Activated CD4-positive, alpha-beta memory T cell treated with anti-CD3 and anti-CD28 coated beads, Interleukin-2, amount 10 ng/mL, durations not matched to agents 7 days and 5 days (primary cell): ENCODE measurements at places on chromosomes 5 and 9. TPM values are rescaled to one million over a fixed set of nuclear protein-coding genes. Genes with fewer than 3 reads are reported as not detected.

The PRLR gene
- total RNA-seq, result not detected

The CRB2 gene
- not detected for total RNA-seq

The GADD45G gene
- 40.4 TPM for total RNA-seq

The FAM169A gene
- total RNA-seq, result 4.6 TPM

DNA sequence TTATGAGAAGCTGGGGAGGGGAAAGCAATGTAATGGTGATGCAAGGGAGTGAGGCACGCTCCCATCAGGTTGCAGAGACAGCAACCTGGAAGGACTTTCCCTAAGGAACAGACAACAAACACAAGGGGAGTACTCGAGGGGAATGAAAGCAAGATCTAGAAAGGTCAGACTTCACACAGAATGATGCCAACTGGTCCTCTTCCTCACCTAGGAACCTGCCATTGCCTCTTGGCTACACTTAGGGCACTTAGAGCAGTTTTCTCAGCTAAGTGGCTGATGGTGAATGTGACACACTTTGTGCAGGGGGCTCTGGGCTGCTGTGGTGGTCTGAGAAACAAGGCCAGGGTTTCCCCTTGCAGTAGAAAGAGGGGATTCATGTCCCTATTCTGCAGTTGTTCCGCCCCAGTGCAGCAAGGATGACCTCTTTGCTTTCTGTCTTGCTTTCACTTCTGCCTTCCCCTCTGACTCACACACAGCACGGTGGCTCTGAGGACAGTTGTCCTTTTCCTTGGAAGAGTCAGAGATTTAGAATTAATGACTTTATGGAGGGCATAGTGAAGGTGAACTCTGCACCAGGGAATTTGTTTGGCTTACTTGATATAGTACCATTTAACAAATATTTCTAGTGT, 394.0 kb upstream of the KLF4 start:
- no peak overlapping the region for H3K4me3 ChIP-seq
- no peaks in the 10 kb centered on the region for H3K4me1 ChIP-seq
- H3K36me3 ChIP-seq, result no peaks in the 10 kb centered on the region
- no peak for DNase-seq
- no peak overlapping the region for H3K27ac ChIP-seq

GRCh38 chr5:86623785-86624483, 6.2 kb downstream of the COX7C start:
- H3K4me3 ChIP-seq, result no peak overlapping the region
- H3K4me1 ChIP-seq, result peaks cover 13% of the 10 kb centered on the region
- H3K27me3 ChIP-seq, result peaks cover 5% of the 10 kb centered on the region

GRCh38 chr5:71972777-71973473, 134.3 kb upstream of the MAP1B start:
- H3K36me3 ChIP-seq, result no peaks in the 10 kb centered on the region
- H3K27ac ChIP-seq, result no peak overlapping the region
- H3K4me1 ChIP-seq, result no peaks in the 10 kb centered on the region
- peaks cover 9% of the 10 kb centered on the region for H3K27me3 ChIP-seq

- H3K4me1 ChIP-seq, result no peaks in the 10 kb centered on the region
- peaks cover 52% of the 10 kb centered on the region for H3K36me3 ChIP-seq
- H3K4me3 ChIP-seq, result no peak overlapping the region
- no peaks in the 10 kb centered on the region for H3K27me3 ChIP-seq
Observed at GRCh38 chr9:33943389-33943788, 105.3 kb downstream of the UBAP2 start.

GRCh38 chr9:110160123-110160522, 47.8 kb downstream of the C9orf152 start:
- H3K27ac ChIP-seq, result no peak overlapping the region
- peaks cover 77% of the 10 kb centered on the region for H3K36me3 ChIP-seq
- no peak for DNase-seq
- no peak overlapping the region for H3K4me3 ChIP-seq
- H3K27me3 ChIP-seq, result no peaks in the 10 kb centered on the region

DNA sequence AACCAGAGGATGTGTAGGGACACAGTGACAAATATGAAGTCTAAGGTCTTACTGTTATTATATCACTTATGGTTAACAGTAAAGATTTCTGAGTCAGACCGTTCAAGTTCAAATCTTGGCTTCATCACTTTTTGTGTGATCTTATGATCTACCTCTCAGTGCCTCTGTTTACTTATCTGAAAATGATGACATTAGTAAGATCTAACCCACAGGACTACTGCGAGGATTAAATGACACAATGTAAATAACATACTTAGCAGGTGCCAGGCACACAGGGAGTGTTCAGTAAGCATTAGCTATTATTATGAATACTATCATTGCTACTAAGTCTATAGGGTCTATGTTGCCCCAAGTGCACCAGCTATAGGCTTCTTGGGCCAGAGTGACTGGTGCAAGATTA, 2.0 kb downstream of the IRF1 start:
- no peak for DNase-seq
- H3K4me3 ChIP-seq, result peak overlapping the region; percentile 91
- H3K36me3 ChIP-seq, result peaks cover 67% of the 10 kb centered on the region
- peaks cover 69% of the 10 kb centered on the region for H3K4me1 ChIP-seq

- H3K27me3 ChIP-seq, result no peaks in the 10 kb centered on the region
- no peak overlapping the region for H3K4me3 ChIP-seq
- H3K36me3 ChIP-seq, result no peaks in the 10 kb centered on the region
- H3K27ac ChIP-seq, result no peak overlapping the region
Observed at GRCh38 chr9:130856474-130856873, 21.4 kb downstream of the ABL1 start.

GRCh38 chr5:177964471-177964870, 31.6 kb downstream of the PROP1 start:
- peaks cover 12% of the 10 kb centered on the region for H3K36me3 ChIP-seq
- no peaks in the 10 kb centered on the region for H3K4me1 ChIP-seq
- H3K27me3 ChIP-seq, result no peaks in the 10 kb centered on the region
- no peak for DNase-seq

DNA sequence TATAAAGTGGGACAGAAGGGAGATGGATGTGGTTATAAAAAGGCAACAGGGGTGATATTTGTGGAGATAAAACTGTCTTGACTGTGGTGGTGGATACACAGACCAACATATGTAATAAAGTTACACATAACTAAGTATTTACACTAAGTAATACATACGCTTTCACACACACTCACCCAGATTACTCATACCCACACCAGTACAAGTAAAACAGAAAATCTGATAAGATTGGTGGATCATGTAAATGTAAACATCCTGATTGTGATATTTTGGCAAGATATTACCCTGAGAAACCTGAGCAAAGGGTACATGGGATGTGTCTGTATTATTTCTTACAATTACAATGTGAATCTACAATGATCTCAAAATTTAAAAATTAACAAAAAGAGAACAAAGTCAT, 53.3 kb upstream of the SLIT3 start:
- no peak overlapping the region for H3K4me3 ChIP-seq
- no peak overlapping the region for H3K27ac ChIP-seq
- peaks cover 2% of the 10 kb centered on the region for H3K27me3 ChIP-seq
- H3K36me3 ChIP-seq, result no peaks in the 10 kb centered on the region
- H3K4me1 ChIP-seq, result no peaks in the 10 kb centered on the region

- no peak for DNase-seq
- H3K27me3 ChIP-seq, result no peaks in the 10 kb centered on the region
- H3K27ac ChIP-seq, result no peak overlapping the region
- no peaks in the 10 kb centered on the region for H3K36me3 ChIP-seq
Observed at GRCh38 chr9:37963936-37964739, 60.2 kb upstream of the SLC25A51 start.

- H3K27ac ChIP-seq, result no peak overlapping the region
- peaks cover 75% of the 10 kb centered on the region for H3K36me3 ChIP-seq
- DNase-seq, result no peak
- H3K4me1 ChIP-seq, result peaks cover 9% of the 10 kb centered on the region
- H3K4me3 ChIP-seq, result no peak overlapping the region
- H3K27me3 ChIP-seq, result no peaks in the 10 kb centered on the region
Observed at GRCh38 chr9:137750566-137750965, 127.0 kb upstream of the CACNA1B start.
